Stimulated activated CD4-positive, alpha-beta T cell treated with anti-CD3 and anti-CD28 coated beads, Interleukin-4, amount 100 ng/mL, for 24 hours (primary cell): ENCODE measurements at places on chromosomes 5 and 9.

DNA sequence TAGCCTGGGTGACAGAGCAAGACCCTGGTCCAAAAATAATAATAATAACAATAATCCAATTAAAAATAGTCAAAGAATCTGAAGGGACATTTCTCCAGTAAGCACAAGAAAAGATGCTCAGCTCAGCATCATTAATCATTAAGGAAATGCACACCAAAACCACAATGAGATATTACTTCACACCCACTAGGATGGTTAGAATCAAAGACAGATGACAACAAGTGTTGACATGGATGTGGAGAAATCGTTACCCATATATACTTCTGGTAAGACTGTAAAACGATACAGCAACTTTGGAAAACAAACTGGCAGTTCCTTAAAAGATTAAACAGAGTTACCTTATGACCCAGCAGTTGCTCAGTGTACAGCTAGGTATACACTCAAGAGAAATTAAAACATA, 5.3 kb upstream of the FANCG start:
- no peak for DNase-seq

- DNase-seq = no peak
Measured at GRCh38 chr5:32193591-32193990, 19.5 kb upstream of the GOLPH3 start.

DNA sequence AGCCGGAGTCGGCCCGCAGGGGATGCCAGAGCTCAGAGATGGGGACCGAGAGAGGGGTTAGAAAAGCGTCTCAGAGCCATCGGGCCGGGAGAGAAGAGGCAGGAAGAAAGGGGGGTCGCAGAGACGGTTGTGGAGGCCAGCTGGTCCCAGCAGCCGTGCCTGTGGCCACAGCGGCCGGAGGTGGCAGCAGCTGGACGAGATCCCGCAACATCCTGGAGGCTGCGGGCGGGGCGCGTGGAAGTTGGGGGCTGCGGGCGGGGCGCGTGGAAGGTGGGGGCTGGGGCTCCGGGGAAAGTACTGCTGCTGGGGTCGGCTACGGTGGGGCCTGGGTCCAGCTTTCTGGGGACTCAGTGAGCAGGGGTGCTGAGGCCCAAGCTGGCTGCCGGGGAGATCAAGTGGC, 34.4 kb upstream of the EGFL7 start:
- no peak for DNase-seq

- no peak for DNase-seq
Measured at GRCh38 chr9:113932906-113933584, 56.9 kb downstream of the ZNF618 start.

GRCh38 chr9:33177086-33177485, 9.9 kb upstream of the B4GALT1 start:
- DNase-seq = no peak

- no peak for DNase-seq
Measured at GRCh38 chr9:23887781-23888180, 61.7 kb upstream of the ELAVL2 start.

DNA sequence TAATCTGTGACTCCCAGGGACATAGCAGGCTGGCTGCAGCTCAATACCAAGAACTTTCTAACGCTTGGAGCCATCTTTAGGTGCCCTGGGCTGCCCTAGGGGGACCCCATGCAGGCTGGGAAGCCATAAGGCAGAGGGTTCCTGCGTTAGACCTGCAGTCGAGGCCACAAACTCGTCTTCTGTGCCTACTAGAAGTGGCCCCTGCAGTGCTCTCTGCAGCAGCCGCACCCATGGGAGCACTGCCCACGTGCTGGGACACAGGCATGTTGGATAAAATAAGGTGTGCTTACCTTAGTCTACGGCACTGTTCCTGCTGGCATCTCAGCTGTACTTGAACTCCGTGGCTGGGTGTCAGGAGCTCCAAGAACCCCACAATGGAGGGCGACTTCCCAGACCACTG, 9.4 kb downstream of the TOR1B start:
- no peak for DNase-seq

DNA sequence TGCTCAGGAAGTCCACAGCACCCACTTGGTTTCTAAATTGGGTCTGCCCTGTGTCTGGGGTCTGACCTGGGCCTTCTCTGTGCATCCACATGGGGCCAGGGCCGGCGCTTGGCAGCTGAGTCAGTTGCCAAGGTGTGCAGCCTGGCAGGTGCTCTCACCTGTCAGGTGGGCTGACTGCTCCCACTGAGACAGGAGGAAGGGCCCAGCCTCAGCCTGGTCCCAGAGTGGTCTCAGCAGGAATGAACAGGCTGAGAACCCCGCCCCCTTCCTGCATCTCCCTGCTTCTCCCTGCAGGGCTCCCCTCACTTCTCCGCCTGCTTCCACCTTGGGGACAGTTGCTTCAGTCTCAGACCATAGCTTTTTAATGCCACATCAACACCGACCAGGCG, 60.5 kb downstream of the BARX1 start:
- DNase-seq = no peak

GRCh38 chr9:91580136-91580535, 156.5 kb upstream of the NFIL3 start:
- DNase-seq = no peak

GRCh38 chr5:123673107-123673506, 161.1 kb downstream of the CSNK1G3 start:
- DNase-seq = no peak

DNA sequence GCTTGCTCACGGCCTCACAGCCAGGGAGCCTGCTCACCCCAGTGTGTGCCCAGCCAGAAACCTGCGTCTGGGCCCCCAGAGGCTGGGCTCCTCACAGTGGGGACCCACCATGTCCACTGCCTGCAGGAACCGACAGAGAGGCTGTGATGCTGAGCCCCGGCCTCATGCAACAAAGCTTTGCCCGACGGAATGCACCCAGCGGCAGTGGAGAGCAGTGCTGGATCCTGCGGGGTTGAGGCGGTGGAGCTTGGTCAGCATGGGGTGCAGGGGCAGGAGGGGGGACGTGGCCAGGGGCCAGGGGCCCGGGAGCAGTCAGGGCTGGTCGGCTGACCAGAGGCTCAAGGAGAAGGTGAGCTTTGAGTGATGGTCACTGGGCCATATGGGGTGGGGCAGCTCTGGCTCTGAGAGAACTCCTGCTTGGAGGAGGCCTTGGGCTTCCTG, 7.7 kb upstream of the CEP72 start:
- no peak for DNase-seq

- DNase-seq = no peak
Measured at GRCh38 chr5:106097340-106097739, 1573.4 kb downstream of the EFNA5 start.

GRCh38 chr5:68776381-68776780, 317.4 kb upstream of the SLC30A5 start:
- no peak for DNase-seq

DNA sequence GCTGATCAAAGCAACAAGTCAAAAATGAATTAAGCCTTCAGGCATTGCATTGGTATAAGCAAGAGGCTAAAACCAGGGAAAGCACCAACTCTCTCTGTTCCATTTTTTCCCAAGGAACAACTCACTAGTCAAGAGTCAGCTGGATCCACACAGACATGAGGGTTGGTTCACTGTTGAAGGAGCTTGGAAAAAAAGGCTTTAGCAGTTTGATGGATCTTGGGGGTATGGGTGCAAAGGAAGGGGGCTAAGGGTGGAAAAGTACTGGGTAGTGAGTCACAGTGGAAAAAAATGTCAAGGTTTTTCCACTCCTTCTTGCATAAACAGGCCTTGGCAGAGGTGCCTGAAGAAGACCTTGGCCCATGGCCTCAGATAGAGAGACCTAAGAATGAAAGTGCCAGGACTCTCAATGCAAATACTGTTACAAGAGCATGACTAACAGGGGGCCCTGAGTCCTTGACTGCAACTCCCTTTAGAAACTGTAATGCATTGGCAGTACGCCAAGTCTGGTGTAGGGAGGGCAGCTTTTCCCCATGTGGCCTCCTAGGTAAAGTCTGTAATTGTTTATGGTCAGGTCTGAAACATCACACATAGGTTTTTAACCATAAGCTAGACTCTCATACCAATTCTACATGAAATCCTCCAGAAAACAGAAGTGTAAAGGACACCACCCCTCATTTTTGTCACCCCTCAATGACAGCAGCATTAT, 23.7 kb downstream of the ACTL7A start:
- peak; percentile 72 for DNase-seq

DNA sequence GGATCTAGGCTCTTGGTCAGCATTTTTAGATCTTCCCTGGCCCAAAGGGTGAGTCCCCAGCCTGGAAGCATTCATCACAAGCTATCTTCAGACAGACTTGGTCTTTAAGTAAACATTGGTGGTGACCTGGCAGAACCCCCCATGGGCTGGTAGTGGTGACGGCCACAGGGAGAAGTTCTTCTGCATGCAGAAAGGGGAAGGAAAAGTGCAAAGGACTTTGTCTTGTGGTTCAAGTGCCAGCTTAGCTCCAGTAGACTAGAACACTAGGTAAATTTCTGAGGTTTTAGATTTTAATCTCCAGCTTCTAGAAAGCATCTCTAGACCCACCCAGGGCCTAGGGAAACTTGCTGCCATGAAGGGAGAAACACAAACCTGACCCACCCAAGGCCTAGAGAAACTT, 584.0 kb downstream of the CHSY3 start:
- DNase-seq = no peak

- DNase-seq = no peak
Measured at GRCh38 chr5:15421381-15421780, 78.6 kb upstream of the FBXL7 start.

DNA sequence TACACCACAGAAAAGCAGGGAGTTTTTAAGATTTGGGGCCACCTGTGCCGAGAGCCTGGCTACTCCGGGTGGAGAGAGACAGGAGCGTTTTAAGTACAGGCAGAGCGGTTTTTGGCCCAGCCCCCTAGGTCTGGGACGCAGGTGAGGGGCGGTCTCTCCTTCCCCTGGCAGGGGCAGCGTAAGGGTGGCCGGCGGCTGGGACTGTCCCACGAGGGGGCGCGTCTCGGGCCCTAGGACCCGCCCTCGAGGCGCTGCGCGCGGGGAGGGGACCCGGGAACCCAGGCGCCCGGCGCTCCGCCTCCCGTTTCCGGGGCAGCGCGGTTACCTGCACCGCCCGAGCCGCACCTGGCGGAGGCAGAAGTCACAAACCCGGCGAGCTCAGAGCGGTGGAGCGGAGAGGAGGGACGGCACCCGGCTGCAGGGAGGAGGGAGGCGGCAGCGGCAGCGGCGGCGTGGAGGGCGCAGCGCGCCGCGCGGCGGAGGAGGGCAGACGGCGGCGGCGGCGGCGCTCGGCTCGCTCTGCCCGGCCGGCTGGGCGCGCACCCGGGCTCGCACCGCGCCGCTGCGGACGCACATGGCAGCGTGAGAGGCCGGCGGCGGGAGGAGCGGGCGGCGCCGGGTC, at the start of gene WWC1:
WWC1 (plus strand) TSS at position 304 of the 622 bp plus-strand sequence. CDS start 508 bp downstream, outside the sequence.
- DNase-seq = peak; percentile 33

GRCh38 chr9:136281421-136282271, 22.2 kb downstream of the CCDC187 start:
- no peak for DNase-seq

GRCh38 chr9:28923351-28923750, 1350.1 kb upstream of the C9orf72 start:
- DNase-seq = no peak

DNA sequence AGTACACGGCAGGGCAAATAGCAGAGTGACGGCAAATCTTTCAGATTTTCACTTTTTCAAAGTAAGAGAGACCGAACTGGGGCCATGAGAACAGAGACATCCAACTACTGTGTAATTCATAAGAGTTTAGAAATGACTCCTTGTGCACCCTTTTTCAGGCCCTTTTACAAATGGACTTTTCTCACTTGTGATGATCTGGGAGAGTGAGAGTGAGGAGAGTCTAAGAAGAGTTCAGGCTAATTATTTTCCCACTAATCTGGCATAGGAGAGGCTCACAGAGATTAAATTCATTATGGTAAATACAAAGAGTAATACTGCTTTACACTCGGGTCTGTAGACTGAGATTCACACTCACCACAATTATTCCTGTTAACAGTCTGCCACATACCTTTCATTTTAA, 880 bp upstream of the CCNG1 start:
- DNase-seq = no peak

DNA sequence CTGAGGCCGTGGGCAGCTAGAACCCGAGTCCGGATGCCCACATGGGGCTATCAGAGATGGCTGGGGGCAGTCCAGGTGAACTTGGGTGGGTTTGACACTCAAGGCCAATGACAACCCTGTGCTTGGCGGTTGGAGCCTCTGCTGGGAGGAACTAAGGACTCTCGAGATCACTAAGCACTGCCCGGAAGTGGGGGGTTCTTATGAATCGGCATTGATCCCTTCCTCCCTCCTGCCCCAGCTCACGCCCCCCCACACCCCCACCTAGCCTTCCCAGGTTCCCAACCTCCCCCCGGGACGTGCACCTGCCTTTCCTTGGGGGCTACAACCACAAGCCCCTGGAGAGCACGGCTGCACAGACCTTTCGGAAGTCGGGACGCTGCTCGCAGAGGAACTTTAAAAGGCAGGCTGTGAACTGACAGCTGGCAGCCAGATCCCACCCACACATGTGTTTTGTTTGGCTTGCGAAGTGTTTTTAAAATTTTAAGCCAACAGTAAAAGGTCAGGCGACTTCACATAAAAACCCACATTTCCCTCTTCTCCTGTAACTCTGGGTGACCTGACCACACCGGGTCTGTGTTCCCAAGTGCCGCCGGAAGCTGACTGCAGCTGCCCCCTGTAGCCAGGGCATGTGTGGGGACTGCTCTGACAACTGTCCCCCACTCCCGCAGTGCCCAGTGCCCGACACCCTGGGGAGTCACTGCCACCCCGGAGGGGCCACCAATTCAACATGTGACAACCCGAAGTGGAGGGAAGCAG, 5.1 kb upstream of the RALGDS start:
- no peak for DNase-seq

DNA sequence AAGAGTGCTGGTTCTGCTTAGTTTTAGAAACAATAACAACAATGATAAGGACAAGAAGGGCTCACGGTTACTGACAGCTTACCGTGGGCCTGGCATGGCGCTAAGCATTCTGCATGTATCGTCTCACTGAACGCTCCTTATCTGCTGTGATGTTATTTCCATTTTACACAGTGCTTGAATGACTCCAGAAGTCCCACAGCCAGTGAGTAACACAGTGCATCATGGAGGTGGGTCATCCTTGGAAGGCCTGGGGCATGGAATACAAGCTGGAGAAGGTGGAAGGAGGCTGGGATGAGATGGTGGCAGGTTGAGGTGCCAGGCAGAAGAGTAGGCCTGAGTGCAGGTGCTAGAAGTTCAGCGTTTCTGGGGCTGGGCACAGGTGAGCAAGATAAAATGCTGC, 36.5 kb upstream of the FAT2 start:
- no peak for DNase-seq

DNA sequence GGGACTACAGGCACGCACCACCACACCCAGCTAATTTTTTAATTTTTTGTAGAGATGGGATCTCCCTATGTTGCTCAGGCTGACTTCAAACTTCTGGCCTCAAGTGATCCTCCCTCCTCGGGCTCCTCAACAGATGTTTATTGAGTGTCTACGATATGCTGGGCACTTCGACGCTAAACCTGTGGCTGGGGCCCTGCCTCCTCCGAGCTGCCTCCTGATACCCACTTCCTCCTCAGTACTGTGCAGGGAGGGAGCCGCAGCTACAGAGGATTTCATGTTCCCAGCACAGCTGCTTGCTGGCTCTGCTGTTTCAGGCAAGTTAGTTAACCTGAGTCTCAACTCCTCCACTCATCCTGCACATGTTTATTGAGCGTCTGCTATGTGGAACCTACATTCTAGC, 9.6 kb downstream of the AIF1L start:
- DNase-seq = no peak
